ENCODE measurements at places on chromosomes 4 and X.

DNA sequence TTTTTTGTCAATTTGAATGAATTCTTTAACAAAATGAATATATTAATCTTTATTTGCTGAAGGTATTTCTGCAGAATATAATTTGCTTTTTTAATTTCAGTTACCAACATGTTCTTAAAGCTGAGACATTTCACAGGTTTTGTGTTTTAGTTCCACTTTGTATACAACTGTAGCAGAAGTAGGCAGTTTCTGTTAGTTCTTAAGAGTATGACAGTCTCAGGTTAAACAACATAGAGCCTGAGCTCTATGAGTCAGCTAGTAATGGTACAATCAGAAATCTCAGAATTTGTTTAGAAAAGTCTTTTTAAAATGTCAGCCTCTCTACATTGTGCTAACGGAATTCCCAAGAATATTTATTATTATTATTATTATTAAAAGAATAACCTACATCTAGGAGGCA, 50.4 kb downstream of the GSTCD start:
- no peak for DNase-seq

DNA sequence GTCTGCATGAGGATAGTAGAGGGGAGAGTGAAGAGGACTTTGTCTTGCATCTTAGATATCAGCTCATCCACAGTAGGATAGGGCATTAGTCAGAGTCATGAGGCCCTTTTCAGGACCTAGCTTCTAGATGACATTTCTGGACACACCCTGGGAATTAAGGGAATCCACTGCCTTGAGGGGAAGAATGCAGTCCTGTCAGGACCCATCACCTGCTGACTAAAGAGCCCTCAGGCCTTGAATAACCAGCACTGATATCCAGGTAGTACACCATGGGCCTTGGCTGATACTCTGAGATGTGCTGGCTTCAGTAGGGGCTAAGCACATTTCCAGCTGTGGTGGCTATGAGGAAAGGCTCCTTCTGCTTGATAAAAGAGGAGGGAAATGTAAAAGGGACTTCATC, 134.4 kb downstream of the EDA2R start:
- DNase-seq = no peak

GRCh38 chr4:151407466-151408379, 1.3 kb upstream of the FHIP1A start:
- peak; percentile 30 for DNase-seq

DNA sequence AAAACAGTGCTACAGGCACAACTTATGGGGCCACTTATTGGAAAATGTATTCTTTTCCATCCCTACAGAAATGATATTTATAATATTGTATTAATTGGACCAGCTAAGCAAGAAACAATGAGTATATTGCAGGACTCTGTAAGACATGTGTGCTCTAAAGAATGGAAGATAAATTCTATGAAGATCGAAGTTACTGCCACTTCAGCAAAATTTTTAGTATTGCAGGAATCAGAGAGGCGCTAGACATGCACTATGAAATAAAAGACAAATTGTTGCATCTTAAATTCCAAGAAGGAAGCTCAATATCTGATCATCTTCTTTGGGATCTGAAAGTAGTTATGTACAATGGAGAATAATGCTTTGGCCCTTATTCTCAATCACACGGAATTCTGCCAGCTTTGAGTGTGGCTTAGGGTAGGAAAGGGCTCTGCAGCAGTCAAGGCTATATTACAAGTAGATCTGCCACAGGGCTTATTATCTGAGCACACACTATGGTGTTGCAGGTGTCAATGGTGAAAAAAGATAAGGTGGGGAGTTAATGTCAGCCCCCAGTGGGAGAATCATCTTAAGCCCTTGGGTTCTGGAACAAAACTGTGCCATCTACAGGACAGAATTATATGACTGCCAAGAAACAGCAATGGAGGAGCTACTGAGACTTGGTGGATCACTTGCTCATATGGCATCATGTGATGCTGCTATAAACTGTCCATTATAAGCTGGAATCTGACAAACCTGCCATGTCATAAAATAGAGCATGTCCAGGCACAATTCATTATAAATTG, 334.0 kb upstream of the NDST3 start:
- DNase-seq = no peak

DNA sequence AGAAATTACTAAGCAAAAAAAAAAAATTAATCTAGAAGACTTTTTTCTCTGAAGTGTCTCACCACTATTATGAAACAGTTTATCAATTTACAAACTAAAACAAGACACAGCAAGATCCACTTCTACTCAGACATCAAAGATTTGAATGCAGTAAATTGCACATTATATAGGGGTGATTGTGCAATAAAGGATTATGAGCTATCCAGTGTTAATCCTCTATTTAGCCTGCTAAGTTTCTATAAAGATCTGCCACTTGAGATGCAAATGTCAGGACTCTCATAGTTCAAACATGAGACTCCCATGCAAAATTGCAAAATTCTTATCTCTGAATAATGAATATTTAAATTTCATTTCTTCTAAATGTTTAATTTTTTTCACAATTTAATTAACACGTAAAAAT, 2.2 kb downstream of the TECRL start:
- DNase-seq = no peak

DNA sequence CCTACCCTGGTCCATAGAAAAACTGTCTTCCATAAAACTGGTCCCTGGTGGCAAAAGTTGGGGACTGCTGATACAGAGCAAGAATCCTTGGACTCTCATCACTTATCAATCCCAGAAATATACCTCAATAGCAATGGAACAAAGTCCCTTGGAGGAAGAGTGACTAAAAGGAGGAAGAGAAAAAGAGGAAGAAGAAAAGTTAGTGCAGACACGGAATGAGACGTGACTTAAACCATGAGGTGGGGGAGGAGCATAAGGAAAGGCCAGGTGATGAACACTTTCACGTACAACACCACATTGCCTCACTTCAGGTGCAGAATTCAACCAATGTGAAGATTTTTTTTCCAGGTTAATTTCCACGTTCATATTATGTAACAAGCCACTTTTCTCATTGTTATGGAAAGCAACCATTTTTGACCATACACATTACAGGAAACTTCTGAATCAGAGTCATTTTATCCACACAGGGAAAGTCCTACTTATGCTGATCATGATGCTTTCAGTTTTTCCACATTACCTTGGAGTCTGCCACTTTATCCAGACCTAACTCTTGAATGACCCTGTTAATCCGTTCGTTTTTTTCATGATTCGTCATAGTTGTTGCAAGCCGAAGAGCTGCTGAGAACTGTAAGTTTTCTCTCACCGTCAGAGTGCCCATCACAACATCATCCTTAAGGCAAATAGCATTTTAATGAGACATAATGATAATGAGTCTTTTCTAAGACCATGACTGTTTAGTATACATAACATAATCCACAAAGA, 27.7 kb downstream of the ABCG2 start:
- DNase-seq = no peak

DNA sequence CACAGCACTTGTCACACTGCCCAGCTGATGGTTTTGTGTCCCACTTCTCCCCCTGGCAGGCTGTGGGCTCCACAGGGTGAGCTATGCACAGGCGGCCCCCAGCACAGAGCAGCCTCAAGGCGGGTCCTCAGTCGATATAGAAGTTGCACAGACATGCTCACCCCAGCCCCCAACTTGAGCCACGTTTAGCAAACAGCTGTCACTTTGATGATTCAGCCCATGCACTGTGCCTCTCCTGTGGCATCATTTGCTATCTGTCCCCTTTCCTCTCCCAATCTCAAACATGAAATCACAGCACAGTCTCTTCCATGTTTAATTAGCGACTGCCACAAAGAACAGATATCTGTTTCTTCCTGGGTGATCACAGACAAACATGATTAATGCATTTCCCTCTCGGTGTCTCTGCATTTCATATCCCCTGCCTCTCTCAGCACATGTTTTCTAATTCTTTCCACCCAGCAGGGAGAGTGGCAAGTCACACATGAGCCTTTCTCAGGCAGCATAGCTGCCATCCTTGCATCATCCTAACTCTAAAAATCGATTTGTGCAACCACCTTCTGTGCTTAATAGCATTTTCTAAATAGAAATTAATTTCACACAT, 204.9 kb downstream of the EVC2 start:
- DNase-seq = no peak

GRCh38 chr4:104593019-104593418, 98.3 kb upstream of the CXXC4 start:
- DNase-seq = no peak

DNA sequence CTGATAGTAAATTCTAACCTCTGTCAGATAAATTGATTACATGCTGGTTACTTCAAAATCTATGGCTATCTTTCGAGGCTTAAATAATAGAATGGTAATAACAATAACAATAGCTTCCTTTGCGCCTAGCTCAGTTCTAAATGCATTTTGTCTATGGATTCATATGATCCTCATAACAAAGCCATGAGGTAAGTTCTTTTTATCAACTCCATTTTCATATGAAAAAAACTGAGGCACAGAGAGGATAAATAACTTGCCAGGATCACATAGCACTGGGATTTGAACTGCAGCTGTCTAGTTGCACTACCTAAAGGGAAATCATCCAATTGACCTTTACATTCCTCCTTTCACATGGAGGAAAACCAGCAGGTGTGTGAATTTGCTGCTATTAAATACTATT, 108.6 kb upstream of the ARX start:
- DNase-seq = no peak

- DNase-seq = no peak
Observed at GRCh38 chr4:20678400-20678799, 21.9 kb upstream of the PACRGL start.

GRCh38 chr4:48742412-48742811, 37.7 kb downstream of the FRYL start:
- no peak for DNase-seq

- no peak for DNase-seq
Observed at GRCh38 chrX:14641681-14642655, 112.6 kb downstream of the GLRA2 start.

- DNase-seq = no peak
Observed at GRCh38 chr4:53559021-53559620, 32.2 kb downstream of the LNX1 start.

DNA sequence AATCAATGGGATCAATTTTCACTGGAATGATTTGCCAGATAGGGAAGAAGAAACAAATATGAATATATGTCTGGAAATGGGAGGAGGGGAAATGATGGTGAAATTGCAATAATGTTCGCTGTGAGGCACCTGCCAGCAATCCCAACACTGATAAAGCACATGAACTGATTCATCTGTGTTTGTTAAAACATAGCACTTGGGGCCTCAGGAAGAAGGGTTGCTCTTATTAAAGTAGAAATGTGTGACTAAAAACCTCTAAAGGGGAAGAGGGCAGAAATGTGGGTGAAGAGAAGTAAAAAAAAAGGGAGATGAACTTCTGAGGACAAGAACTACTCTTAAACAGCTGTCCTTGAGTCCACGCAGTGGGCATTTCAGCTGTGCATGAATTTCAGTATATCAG, 101.4 kb downstream of the C4orf51 start:
- no peak for DNase-seq

DNA sequence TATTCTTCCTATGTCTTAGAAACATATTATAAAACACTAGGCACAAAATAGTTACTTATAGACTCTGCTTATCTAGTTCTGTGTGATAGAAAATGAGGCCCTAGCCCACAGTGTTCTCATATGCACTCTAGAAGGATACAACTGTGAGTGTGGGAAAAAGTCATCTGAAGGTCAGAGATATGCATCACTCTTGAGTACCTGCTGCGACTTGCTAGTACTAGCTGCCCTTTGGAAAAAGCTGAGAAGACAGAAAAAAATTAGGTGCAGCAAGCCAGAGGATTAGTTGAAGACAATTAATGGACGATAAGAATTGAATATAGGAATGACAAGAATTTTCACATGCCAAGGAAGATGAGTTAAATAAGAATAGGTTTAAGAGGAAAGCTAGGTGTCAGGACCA, 61.3 kb downstream of the MTHFD2L start:
- no peak for DNase-seq

DNA sequence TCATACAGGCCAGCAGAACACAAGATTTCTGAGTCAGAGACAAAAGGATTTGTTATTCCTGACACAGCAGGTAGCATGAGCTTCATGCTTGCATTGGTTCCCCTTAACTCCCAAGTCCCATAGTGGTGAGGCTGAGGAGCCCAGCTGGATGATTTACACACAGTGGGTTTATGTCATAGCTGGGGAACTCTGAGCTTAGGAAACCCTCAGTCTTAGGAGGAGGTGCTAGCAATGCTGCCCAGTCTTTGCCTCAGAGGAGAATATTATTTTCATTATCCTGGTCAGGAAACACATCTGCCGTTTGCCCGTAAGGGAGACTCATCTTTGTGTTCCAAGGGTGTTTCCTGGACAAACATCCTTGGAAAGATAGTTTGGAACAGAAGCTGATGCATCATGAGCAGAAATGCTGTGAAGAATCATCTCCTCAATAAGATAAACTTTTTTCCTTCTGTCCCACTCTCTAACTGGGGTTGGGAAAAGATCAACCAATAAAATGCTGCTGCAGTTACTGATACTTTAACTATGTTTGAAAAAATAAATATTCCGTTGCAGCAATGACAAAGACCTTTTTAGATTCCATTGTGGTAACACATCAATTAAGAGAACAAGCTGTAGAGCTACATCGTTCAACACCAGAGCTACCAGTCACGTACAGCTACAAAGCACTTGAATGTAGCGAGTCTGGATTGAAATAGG, 146.8 kb downstream of the DCLK2 start:
- DNase-seq = no peak

DNA sequence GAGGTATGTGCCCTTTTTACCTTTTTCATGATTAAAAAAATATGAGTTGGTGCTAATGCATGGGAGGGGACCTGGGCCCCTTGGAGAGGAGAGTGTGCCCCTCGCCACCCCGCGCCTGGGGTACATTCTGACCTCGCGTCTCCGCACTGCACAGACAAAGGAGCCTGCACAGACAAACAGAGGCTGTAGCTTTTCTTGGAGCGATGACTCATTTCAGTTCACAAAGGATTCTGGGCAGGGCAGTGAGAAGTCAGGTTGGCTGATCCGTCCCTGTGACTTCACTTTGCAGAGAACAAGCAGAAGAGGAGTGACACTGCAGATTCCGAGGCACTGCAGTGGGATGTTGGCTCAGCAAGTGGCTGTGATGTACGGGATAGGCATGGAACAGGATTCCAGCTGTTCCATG, 82.9 kb downstream of the STOX2 start:
- DNase-seq = no peak

DNA sequence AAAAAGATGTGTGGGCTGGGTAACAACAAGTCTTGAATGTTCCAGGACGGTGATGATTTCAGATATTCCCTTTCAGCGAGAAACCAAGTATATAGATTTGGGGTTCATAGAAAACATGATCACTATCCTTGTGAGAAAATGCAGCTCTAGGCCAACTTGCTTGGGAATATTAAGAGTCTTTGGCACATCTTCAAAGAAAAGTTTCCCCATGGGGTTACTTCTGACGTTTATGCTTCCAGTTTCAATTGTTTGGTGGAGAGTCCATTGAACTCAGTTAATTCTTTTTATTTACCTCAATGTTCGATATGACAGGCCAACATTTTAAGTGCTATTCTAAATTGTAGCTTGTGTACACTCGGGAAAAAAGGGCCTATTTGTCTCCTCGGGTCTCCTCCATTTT, 126.7 kb downstream of the NHS start:
- DNase-seq = no peak

- no peak for DNase-seq
Observed at GRCh38 chrX:130263016-130263415, 5.7 kb downstream of the ZNF280C start.
